ENCODE measurements at places on chromosomes 1 and 21.

GRCh38 chr21:35563885-35564451 lies 496.4 kb downstream of the SETD4 start:
- DNase-seq, result peak; percentile 65

- DNase-seq, result no peak
Observed at GRCh38 chr1:214552174-214552608, 789 bp upstream of the PTPN14 start.

DNA sequence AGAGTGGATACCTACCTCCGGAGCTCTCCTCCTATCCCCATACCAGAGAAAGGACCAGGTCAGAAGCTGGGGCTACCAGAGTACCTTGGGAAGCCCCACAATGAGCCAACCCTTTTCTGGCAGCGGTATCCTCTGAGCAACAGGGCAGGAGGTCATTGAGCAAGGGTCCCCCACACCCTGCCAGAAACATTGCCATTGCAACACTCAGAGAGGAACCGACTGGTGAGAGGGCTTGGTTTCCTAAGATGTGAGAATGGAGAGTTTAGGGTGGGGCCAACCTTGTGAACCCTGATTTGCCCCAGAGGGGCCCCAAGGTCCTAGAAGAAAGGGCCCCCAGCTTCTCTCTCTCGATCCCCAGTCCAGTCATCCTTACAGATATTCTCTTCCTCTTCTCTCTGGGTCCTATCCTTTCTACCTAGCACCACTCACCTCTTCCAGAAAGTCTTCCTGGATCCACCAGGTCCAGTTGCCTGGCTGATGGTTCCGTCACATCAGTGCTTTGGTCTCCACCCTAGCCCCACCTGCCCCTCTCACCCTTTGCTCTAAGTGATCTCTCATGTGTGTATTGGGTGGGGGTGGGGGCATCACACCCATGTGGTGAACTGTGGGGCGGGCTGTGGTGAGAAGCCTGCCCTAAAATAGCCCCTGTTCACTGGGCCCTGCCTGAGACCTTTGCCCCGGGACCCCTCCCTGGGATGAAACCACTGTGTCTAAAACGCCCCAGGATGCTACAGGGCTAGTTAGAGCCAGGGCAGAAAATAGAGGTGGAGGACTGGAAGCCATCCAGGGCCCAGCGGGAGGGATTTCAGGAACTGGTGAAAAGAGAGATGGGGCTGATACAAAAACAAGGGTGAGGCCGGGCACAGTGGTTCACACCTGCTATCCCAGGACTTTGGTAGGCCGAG lies 8.7 kb downstream of the FGR start:
- no peak for DNase-seq

GRCh38 chr1:110135246-110135645 lies 15.0 kb upstream of the SLC6A17 start:
- DNase-seq, result no peak

- no peak for DNase-seq
Observed at GRCh38 chr1:54409156-54410142, 3.3 kb upstream of the SSBP3 start.

- no peak for DNase-seq
Observed at GRCh38 chr1:43448955-43449707, 4.6 kb downstream of the HYI start.

DNA sequence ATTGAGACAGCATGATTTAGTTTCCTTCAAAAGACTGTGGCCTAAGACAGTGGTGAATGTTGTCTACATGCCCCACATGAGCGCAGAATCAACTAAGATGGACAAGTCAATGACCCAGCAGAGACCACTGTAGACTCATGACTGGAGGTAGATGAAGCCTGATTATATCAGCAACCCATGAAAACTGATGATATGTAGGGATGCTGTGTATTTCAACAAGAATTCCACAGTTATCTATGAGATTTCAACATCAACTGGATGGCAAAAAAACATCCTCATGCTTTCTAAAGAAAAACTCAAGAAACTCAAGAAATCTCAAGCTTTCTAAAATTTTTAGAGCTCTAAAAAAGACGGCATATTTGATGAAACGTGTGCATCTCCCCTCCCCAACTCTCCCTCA lies 413.9 kb upstream of the LYPLAL1 start:
- DNase-seq, result no peak

- no peak for DNase-seq
Observed at GRCh38 chr1:220441211-220441610, 86.7 kb upstream of the MARK1 start.

- DNase-seq, result no peak
Observed at GRCh38 chr1:161879261-161879660, 113.1 kb downstream of the ATF6 start.

- DNase-seq, result peak; percentile 41
Observed at GRCh38 chr1:89523572-89524368, 859 bp upstream of the LRRC8B start.

DNA sequence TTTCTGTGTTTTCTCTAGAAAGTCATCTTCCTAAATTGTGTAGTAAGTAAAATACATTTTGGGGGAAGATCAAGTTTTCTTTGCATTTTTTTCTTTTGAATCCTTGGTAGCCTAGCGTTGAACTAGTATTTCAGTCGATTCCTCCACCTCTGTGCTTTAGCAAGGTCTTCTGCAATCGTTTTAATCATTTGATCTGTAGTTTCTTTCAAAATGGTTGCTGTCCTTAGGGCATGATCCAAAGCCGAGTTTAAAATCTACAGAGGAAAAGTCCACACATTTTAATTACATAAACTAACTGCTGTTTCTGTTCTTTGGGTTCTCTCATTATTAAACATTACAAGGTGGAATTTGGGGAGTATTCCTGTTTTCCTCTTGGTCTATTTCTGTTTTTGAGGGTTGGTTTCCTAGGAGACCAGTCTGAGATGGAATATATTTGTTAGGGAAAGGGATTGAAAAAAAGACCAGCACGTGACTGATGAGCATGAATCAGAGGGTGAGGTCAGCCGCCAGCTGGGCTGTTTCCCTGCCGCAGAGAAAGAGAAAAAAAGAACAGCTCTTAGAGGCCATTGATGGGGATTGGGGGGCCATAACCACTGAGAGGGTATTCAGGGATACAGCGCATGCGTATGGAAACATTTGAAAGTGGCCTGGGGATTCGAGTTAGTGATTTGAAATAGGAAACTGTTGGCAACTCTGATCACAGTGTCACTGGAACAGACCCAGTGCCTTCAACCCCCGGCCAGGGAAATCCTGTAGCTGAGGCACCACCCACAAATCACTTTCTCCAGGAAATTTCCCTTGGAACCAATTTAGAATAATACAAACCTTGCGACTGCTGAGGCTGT lies 40.6 kb downstream of the AKNAD1 start:
- DNase-seq, result no peak

DNA sequence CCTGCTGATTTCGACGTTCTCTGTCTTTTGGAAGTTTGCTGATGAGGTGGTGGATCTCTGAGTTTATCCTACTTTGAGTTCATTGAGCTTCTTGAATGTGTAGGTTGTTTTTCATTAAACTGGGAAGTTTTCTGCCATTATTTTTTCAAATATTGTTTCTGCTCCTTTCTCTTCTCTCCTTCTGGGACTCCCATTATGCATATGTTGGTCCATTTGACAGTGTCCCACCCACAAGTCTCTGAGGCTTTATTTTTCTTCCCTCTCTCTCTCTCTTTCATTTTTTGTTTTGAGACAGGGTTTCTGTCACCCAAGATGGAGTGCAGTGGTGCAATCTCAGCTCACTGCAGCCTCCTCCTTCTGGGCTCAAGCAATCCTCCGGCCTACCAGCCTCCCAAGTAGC lies 11.7 kb downstream of the TNFRSF18 start:
- DNase-seq, result no peak

DNA sequence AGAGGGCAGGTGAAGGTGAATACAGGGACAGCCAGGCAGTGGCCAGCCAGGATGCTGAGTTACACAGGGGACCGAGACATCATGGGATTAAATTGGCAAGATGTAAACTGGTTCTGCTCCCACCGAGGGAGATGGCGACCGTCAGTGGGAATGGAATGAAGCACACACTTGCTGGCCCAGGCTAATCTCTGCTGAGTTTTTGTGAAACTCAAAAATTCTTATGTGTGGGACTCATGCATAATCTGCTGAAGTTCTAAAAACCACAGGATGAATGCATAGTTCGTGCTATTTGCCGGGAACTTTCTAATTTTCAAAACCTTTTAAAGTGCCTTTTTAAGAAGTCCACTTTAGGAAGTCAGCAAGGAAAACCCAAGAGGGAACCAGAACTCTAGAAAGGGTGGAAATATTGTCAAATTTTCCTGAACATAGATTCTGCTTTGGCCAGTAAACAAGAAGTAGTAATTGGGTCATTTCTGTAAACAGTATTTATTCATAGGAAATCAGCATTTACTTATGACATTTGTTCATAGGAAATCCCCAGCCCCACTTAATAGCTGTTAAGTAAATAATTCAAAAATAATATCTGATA lies 85.4 kb upstream of the ROR1 start:
- no peak for DNase-seq

GRCh38 chr1:228043281-228043848 lies 36.6 kb downstream of the WNT3A start:
- no peak for DNase-seq

GRCh38 chr1:12464598-12465056 lies 153.4 kb downstream of the DHRS3 start:
- no peak for DNase-seq

DNA sequence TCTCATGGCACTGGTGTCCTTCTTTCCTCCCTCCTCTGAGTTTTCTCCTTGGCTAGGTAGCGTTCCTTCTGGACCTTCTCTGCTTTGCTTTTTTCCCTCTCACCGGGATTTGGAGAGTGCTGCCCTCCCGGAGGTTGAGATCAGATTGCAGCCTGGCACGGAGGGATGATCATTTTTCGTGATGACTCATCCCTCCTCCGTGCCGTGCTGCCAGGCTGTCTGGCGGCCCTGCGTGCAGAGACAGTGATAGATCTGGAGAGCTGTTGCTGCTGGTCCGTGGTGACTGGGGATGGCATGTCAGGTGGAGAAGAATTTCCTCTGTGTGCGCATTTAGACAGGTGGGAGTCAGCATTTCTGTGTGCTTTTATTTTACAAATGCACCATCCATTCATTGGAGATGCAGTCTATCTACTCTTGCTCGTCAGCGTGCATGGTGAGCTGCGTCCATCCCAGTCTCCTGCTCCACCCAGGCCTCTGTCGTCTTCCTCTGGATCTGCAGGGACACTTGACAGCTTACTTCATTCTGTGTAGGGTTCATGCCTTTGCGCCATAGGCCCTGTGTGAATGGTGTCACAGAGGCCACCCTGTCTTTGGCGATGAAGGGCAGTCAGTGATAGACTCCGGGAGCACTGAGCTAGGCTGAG lies 104.4 kb downstream of the PCBP3 start:
- DNase-seq, result no peak

GRCh38 chr1:234840253-234840652 lies 230.3 kb upstream of the IRF2BP2 start:
- DNase-seq, result no peak

DNA sequence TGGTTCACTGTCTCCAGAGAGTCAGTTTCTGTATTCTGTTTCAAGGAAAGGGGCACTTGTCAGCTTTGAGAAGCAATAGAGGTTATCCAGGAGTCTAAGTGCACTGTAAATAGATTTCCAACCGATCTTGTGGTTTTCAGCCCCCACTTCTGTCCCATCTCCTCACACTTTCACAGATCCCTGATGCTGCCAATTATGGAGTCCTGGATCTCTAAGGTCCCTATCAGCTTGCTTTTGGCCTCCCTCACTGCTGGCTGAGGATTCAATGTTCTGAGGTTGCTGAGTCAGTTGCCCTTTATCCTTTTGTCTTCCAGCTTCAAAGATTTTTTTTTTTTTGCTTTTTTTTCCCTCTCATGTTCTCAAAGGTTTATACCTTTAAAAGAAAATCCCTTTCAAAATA lies 98.4 kb downstream of the DIRAS3 start:
- no peak for DNase-seq

- no peak for DNase-seq
Observed at GRCh38 chr1:228074954-228075730, 7.4 kb upstream of the ARF1 start.

DNA sequence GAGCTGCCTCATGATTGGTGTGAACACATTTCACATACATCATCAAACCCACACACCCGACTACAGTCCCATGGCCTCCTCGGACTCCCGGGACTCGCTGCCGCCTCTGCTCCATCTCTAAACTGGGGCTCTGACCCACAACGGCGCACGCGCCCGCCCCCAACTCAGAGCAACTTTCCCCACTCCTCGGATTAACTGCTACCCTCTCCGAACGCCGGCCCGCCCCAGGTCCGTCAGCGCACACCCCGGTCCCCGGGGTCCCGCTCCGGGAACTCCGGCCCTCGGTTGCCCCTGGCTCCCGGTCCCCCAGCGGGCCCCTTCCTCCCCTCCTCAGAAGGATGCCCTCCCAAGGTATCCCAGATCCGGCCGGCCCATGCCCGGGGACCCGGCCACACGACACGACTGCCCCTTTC lies 740 bp downstream of the DSTYK start:
- no peak for DNase-seq

- peak; percentile 73 for DNase-seq
Observed at GRCh38 chr1:118479351-118479750, 294.3 kb upstream of the SPAG17 start.

DNA sequence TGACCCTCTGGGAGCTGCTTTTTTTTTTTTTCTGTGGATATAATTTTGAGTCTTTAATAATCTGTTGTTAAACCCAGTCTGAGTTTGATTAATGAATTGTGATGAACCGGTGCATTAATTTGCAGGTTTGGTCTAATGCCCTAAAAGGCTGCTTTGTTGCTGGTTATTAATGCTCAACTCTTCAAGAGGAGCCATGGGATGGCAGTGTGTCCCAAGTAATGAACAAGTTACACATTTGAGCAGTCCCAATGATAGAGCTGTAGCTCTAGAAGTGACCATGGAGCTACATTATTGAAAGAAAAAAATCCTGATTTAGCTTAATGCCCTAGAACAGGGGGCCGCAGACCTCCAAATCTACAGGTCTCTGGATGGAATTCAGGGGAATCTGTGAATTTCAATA lies 53.1 kb downstream of the RWDD3 start:
- DNase-seq, result peak; percentile 31

GRCh38 chr1:190904091-190904695 lies 426.5 kb upstream of the BRINP3 start:
- DNase-seq, result no peak

DNA sequence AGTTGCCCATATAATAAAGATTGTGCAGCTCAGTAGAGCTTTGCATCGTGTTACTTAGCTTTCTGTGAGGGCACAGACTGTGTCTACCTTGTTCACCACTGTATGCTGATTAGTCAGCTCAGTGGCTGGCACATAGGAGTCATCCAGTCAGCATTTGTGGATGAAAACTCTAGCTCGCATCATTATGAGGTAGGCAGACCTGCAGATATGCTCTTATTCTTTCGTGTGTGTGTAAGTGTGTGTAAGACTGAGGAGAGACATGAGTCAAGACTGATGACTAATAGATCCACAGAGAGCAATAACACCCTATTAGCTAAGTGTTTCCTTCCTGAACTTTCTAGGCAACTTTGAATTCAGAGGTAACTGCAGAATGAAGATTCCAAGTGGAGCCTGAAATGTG lies 17.1 kb downstream of the TTF2 start:
- no peak for DNase-seq

GRCh38 chr1:211469938-211470529 lies 21.9 kb downstream of the RD3 start:
- peak; percentile 54 for DNase-seq

GRCh38 chr1:75392278-75392677 lies 218.6 kb downstream of the SLC44A5 start:
- DNase-seq, result no peak

GRCh38 chr1:18468570-18468969 lies 12.2 kb upstream of the KLHDC7A start:
- DNase-seq, result no peak

GRCh38 chr1:212531796-212532195 lies 76.8 kb upstream of the ATF3 start:
- no peak for DNase-seq

Data from NCI-H1930 (cell line).